ENCODE measurements at places on chromosomes 4 and X.

DNA sequence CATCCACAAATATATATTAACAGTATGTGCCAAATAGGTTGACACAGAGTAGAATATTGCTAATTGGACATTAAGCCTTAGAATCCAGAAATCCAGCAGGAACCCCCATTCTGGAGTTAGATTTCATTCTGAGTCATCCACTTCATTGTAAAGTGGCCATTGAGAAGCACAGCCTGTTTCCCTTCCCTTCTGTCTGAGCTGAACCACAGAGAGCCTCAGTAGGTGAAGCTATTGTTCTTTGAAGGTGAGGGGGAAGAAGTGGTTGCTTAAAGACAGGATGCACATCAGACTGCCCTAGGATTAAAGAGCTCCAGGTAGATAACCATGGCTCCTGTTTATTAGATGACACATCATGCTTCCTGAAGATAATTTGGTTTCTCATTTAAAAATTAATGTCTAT lies 30.6 kb upstream of the MCF2 start:
- DNase-seq = no peak

GRCh38 chr4:169215656-169216055 lies 55.1 kb downstream of the SH3RF1 start:
- no peak for DNase-seq

DNA sequence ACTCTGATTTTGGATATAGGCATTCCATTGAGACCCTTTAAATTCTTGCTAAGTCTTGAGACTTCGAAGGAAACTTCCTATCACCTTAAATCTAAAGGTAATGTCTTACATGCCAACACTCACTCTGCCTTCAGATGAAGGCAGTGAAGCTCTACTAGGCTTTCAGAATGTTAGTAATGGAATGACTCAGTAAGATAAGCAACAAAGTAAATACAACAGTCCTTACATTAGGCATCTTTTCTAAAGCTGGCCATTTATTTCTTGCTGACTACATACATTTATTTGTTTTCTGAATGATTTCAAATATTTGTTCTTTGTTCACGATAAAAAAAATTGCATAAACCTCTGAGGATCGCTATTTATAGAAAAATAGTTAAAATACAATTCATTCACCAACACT lies 43.5 kb downstream of the ASIC5 start:
- DNase-seq = no peak

GRCh38 chr4:147085781-147086180 lies 140.1 kb upstream of the TTC29 start:
- no peak for DNase-seq

- no peak for DNase-seq
These were observed 144.0 kb downstream of the ADAM29 start for GRCh38 chr4:175062183-175062592.

DNA sequence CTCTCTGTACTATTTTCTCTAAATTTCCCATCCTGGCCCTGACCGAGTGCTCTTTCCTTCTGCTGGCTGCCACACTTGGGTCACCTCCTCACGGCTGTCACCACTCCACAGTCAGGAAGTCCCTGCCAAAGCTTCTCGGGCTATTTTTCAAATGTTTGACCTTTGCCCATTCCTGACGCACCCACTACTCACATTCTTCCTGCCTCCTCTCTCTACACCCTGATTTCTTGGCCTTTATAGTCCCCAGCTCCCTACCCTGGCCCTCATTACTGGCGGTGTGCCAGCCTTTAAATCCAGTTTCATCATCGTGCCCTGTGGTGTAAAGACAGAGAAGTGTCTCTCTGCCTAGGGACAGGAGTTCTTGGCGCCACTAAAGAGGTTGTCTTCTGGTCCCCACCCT lies 46.4 kb upstream of the GATB start:
- no peak for DNase-seq

DNA sequence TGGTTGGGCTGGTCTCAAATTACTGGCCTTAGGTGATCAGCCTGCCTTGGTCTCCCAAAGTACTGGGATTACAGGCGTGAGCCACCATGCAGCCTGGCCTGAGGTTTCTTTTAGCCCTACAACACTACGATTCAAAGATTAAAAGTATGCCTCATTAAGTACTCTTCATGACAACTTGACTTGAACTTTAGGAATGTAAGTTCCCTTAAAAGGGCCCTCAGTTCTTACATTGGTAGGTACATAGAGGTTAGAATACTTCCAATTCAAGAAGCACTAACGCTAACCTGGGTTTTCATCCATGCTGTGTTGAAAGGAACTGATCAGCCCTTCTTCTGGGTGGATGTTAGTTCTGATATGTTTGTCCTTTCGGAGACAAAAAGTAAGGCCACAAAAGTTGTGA lies 15.1 kb downstream of the CBR4 start:
- no peak for DNase-seq

DNA sequence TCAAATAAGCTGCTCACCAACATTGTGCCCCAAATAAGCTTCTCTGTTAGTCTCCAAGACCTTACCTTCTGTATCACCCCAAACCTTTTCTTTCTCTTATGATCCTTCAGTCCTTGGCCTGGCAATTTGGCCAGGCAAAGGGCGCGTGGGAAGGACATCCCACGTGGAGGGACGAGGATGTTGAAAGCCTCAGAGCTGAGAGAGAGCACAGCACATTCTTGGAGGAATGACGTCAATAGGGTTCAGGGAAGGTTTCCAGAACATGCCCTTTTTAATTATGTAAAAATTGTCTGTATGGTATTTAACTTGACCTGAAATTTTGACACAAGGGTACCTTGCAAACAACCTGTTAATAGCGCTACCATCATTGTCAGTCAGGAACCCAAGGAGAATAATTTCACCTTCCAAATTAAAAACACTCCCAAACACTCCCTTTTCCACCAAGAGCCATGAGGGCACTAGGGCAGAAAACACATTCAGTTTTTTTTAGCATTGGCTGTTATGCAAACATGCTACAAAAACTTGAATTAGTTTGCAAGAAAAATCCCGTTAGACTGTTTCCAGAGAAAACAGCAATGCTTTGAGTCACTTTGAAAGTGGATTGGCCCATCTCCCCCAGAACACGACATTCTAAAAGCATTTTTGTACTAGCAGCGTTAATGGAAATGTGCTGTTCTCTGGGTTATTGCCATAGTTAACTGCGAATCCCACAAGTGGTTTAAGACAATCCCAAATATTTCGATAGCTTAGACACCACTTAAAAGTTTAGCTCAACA lies 183.2 kb upstream of the PUDP start:
- no peak for DNase-seq

DNA sequence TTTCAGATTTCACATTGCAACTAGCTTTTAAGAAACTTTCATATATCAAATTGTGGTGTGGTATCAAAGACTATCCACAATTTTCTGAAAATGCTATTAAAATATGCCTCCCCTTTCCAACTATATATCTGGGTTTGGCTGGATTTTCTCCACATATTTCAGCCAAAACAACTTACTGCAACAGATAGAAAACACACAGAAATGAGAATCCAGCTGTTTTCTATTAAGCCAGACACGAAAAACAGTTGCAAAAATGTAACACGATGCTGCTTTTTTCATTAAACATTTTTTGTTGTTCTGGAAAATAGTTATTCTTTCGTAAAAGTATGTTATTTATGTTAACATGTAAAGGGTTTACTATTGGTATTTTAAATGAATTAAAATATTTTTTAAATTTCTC lies 33.1 kb downstream of the DCTD start:
- DNase-seq = no peak

DNA sequence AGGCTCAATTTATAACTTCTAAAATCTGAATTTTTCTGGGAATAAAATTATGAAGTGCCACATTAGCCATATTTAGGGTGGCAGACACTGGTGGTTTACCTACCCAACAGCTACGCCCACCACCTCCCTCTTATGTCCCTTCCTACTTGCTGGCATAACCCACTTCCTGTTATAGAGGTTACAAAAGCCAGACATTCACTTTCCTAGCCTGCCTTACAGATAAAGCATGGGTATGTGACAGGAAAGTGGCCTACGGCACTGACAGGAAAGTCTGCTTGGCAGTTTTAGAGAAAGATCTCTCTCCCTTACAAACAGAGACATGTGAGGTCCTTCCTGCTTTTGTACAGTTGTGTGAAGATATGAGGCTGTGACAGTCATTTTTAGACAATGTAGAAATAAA lies 12.4 kb downstream of the DDX53 start:
- no peak for DNase-seq

DNA sequence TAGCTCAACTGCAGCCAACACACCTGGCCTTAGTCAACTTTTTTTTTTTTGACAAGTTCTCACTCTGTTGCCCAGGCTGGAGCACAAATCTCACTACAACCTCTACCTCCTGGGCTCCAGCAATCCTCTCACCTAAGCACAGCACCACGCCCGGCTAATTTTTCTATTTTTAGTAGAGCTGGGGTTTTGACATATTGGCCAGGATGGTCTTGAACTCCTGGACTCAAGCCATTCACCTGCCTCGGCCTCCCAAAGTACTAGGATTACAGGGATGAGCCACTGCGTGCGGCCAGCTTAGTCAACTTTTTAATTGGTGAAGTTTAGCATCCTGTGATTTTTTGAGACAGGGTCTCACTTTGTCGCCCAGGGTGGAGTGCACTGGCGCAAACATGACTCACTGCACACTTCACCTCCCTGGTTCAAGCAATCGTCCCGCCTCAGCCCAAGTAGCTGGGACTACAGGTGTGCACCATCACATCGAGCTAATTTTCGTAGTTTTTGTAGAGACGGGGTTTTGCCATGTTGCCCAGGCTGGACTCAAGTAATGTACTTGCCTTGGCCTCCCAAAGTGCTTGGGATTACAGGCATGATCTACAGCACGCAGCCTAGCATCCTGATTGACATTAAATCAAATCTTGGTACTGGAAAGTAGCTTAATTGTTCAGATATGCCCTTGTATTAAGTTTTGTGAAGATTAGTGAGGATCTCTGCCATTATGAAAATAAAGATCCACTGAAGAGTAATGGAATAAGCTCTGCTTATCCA lies 8.3 kb downstream of the HNRNPDL start:
- DNase-seq = no peak

GRCh38 chr4:180203349-180203748 lies 2039.9 kb upstream of the TENM3 start:
- no peak for DNase-seq

GRCh38 chrX:71998836-71999509 lies 88.3 kb downstream of the NHSL2 start:
- DNase-seq = no peak

GRCh38 chr4:55947254-55947882 lies 1.4 kb upstream of the CEP135 start:
- no peak for DNase-seq
